WTC11 (cell line): ENCODE measurements at places on chromosomes 3 and 15. TPM values are rescaled to one million over a fixed set of nuclear protein-coding genes. Genes with fewer than 3 reads are reported as not detected.

DNA sequence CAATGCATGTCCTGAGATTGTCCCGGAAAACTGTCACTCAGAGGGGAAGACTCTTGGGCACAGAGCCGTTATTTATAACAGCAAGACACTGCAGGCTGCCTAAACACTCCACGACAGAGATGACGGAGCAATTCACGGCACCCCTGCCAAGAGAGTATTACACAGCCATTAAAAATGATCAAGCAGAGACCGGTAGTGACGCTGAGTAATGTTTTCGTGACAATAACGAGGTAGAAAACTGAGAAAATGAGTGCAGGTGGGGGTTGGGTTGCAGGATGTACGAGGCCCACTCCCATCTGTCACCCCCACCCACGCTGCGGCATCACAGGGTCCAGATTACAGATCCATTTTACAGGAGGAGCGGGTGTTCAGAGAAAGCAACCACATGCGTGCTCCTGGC is 58.9 kb upstream of the LINGO1 start:
- H3K27ac ChIP-seq: no peak overlapping the region
- no peaks in the 10 kb centered on the region for H3K27me3 ChIP-seq

The SLC7A14 gene
- 0.25 to 0.68 TPM (median 0.62 TPM) in 3 replicates for total RNA-seq

- peaks cover 30% of the 10 kb centered on the region for H3K4me1 ChIP-seq
- peak; percentile 75 for DNase-seq
- H3K36me3 ChIP-seq: no peaks in the 10 kb centered on the region
- peaks cover 25% of the 10 kb centered on the region for H3K27me3 ChIP-seq
Observed at GRCh38 chr3:43894176-43895049, 203.7 kb downstream of the ABHD5 start.

The INKA1 gene
- total RNA-seq: 1.4 to 2.0 TPM (median 1.5 TPM) in 3 replicates

- no peak for DNase-seq
- H3K36me3 ChIP-seq: no peaks in the 10 kb centered on the region
- H3K4me1 ChIP-seq: no peaks in the 10 kb centered on the region
- H3K27me3 ChIP-seq: no peaks in the 10 kb centered on the region
- no peak overlapping the region for H3K4me3 ChIP-seq
- H3K27ac ChIP-seq: no peak overlapping the region
Observed at GRCh38 chr3:115947325-115947724, 324.0 kb downstream of the GAP43 start.

- no peaks in the 10 kb centered on the region for H3K4me1 ChIP-seq
- no peaks in the 10 kb centered on the region for H3K27me3 ChIP-seq
- no peak overlapping the region for H3K27ac ChIP-seq
- H3K36me3 ChIP-seq: peaks cover 8% of the 10 kb centered on the region
Observed at GRCh38 chr3:67941433-67942030, 287.1 kb upstream of the SUCLG2 start.

DNA sequence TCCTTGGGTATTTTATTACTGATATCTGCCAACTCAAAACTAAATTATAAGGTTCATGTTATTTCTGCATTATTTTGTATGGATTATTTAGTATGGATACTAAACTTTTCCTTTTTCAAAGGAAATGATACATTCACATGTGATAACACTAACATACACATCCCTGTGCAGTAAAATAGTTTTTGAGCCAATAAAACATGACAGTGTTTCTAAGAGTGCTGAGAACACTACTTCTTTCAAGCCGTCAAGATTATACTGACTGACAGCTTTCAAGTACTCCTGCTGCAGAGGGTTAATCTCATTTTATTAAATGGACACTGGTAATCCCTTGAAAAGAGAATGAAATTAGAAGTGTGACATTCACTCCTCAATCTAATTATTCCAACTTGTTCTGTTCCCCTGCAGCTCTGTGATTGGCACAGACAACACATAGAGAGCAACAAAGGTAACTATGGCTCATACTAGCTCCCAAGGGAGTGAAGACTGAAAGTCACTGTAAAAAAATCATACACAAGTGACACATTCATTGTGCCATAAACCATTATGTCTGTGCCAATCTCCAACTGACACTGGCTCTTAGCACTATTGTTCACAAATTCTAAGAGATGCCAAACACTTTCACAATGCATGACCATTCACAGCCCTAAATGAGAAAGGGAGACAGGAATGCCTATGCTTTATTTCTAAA is 468.6 kb downstream of the SHQ1 start:
- peaks cover 91% of the 10 kb centered on the region for H3K4me1 ChIP-seq
- no peak overlapping the region for H3K4me3 ChIP-seq
- H3K27ac ChIP-seq: peak overlapping the region; percentile 61; the same call in 1 of the 2 replicates
- no peak for DNase-seq
- H3K27me3 ChIP-seq: no peaks in the 10 kb centered on the region

The RBP2 gene
- not detected in 3 replicates for total RNA-seq

The ZFYVE19 gene
- total RNA-seq: 17.3 to 18.9 TPM (median 17.6 TPM) in 3 replicates

- H3K4me1 ChIP-seq: peaks cover 5% of the 10 kb centered on the region; the same call in 1 of the 2 replicates
- no peaks in the 10 kb centered on the region for H3K27me3 ChIP-seq
- no peak for DNase-seq
- H3K27ac ChIP-seq: no peak overlapping the region
Observed at GRCh38 chr3:39127269-39127907, 19.9 kb downstream of the TTC21A start.

The ZNF35 gene
- total RNA-seq: 11.1 to 17.2 TPM (median 13.9 TPM) in 3 replicates

The TRPC1 gene
- 13.8 to 20.3 TPM (median 20.0 TPM) in 3 replicates for total RNA-seq

DNA sequence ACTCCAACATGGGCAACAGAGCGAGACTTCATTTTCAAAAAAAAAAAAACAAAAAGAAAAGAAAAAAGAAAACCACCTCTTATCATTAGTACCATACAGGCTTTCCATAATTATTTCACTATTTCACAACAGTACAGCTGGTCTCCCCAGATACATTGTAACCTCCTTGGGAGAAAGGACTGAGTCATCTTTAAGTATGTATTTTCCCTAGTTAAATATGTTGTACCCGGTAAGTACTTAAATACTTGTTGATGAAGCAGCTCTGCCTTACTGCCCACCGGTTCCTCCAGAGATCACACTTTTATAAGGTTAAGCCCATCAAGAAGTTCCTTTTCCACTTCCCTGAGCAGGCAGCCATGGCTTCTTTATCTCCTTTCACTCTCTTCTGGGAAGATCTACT is 789.5 kb upstream of the CFAP20DC start:
- no peak overlapping the region for H3K4me3 ChIP-seq
- no peaks in the 10 kb centered on the region for H3K4me1 ChIP-seq
- no peaks in the 10 kb centered on the region for H3K36me3 ChIP-seq
- no peak for DNase-seq
- H3K27me3 ChIP-seq: no peaks in the 10 kb centered on the region
- no peak overlapping the region for H3K27ac ChIP-seq

The KLF15 gene
- total RNA-seq: 12.1 to 14.7 TPM (median 13.0 TPM) in 3 replicates

The ZFAND6 gene
- total RNA-seq: 108 to 119 TPM (median 114 TPM) in 3 replicates

DNA sequence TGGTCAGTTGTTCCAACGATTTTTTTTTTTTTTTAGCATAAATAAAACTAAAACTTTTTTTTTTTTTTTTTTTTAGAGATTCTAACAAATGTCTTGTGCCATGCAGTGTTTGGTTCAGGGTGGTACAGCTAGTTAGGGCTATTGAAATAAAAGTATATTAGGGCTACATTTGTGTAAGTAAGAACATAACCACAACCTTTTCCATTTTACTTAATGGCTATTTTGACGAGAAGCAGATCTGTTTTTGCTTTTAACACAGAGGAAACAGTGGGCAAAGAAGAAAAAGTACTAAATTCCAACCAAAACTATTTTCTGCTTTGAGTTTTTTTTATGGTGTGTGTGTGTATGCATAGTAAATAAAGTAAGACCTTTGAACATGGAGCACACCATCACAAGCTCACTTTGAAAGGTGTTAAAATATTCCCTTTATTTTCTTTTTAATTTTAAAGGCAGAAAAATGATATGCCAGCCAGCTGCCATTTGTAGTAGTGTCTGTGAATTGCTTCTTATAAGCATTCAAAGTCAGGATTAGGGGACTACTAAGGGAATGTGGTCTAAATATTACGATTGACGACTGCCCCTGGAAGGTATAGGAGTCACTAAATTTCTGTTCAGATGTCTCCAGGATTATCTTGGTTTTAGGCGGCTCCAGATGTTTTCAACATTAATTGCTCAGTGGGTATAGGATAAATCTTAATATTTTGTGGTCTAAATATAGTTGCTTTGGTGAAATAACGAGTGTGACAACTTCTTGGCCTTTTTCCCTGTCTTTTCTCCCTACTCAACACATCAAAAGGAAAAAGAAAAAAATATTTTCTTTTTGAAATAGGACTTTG is 3.1 kb downstream of the RARB start:
- no peaks in the 10 kb centered on the region for H3K36me3 ChIP-seq
- peaks cover 43% of the 10 kb centered on the region for H3K4me1 ChIP-seq
- no peak overlapping the region for H3K4me3 ChIP-seq
- no peak overlapping the region for H3K27ac ChIP-seq

The SCAPER gene
- 10.3 to 14.0 TPM (median 12.8 TPM) in 3 replicates for total RNA-seq

The IQCF5 gene
- total RNA-seq: not detected in 3 replicates

DNA sequence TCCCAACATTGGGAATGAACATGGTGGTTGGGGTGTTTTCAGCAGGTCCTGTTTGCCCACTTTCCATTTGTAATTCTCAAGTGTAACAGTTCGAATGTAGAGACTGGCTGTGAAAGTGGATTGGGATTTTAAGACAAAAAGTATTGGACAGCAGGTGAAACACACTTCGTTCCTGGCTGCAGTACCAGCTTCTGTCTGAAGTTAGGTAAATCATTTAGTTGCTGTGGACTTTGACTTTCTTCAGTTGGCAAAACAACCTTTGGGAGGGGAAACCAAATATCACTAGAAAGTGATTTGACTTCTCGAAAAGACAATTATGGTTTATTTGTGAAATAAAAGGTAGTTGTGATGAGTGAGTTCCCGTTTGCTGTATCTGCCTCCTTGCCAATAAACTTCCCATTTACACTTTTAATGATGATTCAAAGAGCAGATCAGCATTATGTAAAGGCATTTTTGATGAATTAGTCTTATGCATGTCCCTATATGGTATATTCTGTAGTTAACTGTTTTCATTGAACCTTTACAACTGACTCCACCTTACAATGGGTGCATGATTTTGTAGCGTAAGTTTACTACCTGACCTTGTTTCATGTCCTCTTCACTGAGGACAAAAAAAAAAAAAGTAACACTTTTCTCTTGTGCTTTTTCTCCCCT is 34.0 kb downstream of the FNDC3B start:
- no peak overlapping the region for H3K4me3 ChIP-seq
- peaks cover 75% of the 10 kb centered on the region for H3K4me1 ChIP-seq
- DNase-seq: no peak
- no peaks in the 10 kb centered on the region for H3K27me3 ChIP-seq

GRCh38 chr15:57547243-57547755 is 44.4 kb upstream of the MYZAP start:
- H3K36me3 ChIP-seq: peaks cover 75% of the 10 kb centered on the region
- no peak overlapping the region for H3K4me3 ChIP-seq

The LMAN1L gene
- total RNA-seq: not detected in 3 replicates

The SUSD5 gene
- total RNA-seq: 1.2 to 1.6 TPM (median 1.5 TPM) in 3 replicates

The CPN2 gene
- total RNA-seq: 0.09 to 0.14 TPM in 2 of 3 replicates, not detected in the other

The ERC2 gene
- total RNA-seq: 18.6 to 23.5 TPM (median 18.8 TPM) in 3 replicates

GRCh38 chr15:92687195-92687602 is 31.6 kb upstream of the FAM174B start:
- DNase-seq: no peak
- peaks cover 25% of the 10 kb centered on the region for H3K36me3 ChIP-seq
- H3K27me3 ChIP-seq: peaks cover 10% of the 10 kb centered on the region; the same call in 1 of the 2 replicates
- H3K27ac ChIP-seq: no peak overlapping the region
- H3K4me3 ChIP-seq: no peak overlapping the region

The RLBP1 gene
- total RNA-seq: not detected in 3 replicates

DNA sequence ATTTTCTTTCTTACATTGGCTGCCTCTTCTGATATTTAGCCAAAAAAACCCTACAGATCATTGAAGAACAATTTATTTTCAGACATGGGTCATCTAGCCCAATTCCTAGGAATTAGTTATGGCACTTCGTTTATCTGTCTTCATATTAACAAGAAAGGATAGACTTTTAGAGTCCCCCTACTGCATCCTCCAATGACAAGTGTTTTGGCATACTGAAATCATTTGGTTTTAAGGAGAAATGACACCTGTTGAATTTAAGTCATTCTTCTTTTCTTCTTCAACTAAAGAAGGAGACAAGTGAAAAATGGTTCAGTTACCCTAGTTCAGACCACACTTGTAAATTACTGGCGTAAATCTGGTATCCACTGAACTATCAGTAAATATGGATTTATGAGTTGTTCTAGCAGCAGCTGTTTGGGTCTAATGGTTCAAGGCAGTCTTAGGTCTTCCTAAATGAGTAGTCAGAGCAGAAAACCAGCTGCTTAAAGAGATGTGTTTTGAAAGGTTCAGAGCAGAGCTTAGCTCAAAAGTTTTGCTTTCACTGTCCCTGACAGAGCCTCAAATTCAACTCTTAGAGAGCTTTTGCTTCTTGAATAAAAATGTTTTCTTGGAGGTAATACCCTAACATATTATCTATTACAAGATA is 5.6 kb downstream of the VGLL3 start:
- no peak for DNase-seq
- no peaks in the 10 kb centered on the region for H3K36me3 ChIP-seq
- H3K27ac ChIP-seq: no peak overlapping the region
- peaks cover 19% of the 10 kb centered on the region for H3K27me3 ChIP-seq
- no peak overlapping the region for H3K4me3 ChIP-seq
- H3K4me1 ChIP-seq: peaks cover 9% of the 10 kb centered on the region

The MAGI1 gene
- 53.0 to 58.2 TPM (median 54.1 TPM) in 3 replicates for total RNA-seq

The CISH gene
- 1.8 to 2.4 TPM (median 1.9 TPM) in 3 replicates for total RNA-seq

DNA sequence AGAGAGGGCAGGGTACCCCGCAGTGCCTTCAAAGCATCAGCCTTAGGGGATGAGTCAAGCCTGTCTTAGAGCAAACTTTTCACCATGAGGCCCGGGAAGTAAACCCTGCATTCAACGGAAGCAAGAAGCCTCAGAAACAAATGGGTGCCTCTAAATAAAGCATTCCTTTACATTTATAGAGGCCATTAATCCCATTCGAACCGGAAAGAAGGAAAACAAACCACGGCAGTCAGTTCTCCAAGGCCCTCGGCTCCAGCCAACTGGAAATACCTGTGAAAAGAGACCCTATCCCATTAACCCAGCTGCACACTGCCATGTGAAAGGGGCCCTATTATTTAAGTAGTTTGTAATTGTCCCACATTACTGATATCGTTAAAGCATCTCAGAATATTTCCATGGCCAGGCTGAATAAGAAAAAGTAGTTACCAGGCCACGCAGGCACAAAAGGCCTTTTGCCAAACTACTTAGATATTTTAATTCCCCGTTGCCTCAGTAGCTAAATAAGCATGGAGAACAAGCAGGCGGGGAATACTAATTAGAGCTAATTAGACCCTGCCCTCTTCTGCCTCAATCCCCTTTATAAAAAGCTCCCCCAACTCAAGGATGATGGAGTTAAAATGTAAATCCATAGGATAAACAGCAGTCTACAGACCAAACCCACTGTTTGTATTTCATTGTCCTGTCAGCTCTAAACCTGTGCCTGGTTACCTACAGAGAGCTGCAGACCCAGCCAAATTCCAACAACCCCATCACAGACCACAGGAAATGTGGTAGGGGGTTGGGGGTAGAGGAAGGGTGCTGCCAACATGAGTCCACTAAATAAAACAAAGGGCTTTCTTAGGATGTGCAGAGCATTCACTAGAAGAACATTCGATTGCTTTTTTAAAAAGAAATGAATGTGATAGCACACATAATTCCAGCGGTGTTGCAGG is 4.1 kb downstream of the ITGB5 start:
- no peak for DNase-seq
- peaks cover 12% of the 10 kb centered on the region; the same call in 1 of the 2 replicates for H3K36me3 ChIP-seq
- H3K4me1 ChIP-seq: peaks cover 68% of the 10 kb centered on the region
- peak overlapping the region; percentile 88 for H3K4me3 ChIP-seq
- no peaks in the 10 kb centered on the region for H3K27me3 ChIP-seq
- H3K27ac ChIP-seq: peak overlapping the region; percentile 97

- no peaks in the 10 kb centered on the region for H3K4me1 ChIP-seq
- no peaks in the 10 kb centered on the region for H3K36me3 ChIP-seq
- DNase-seq: no peak
- H3K4me3 ChIP-seq: no peak overlapping the region
- H3K27ac ChIP-seq: no peak overlapping the region
- H3K27me3 ChIP-seq: peaks cover 22% of the 10 kb centered on the region
Observed at GRCh38 chr15:101597360-101597928, 54.7 kb downstream of the TM2D3 start.

The BNC1 gene
- 0.11 TPM in 1 of 3 replicates, not detected in the others for total RNA-seq
